ENCODE measurements at places on chromosomes 1 and 21. TPM values are rescaled to one million over a fixed set of nuclear protein-coding genes. Genes with fewer than 3 reads are reported as not detected.

DNA sequence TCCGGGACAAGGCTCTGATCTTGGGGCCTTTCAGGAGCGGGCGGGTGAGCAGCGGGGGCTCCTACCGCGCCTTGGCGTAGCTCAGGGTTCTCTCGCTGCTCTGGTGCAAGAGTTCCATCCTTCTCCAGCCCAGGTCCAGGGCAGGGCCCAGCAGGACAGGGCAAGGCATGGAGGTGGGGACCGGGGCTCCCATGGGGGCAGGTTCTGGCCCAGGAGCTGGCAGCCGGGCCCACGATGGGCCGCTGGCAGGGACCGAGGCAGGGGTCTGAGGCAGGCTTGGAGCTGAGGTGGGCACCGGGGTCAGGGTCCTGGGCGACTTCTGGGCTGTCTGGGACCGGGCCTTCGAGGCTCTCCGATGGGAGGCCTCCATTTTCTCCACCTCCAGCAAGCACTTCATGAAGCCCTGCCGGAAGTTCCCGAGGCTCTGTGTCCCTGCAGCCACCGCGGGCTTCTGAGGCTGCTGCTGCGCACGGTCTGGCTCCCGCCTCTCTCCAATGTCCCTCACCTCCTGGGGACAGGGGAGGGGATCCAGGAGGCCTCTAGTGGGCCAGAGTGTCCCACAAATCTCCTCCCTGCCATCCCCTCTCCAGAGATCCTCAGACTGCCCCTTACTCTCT, 27.6 kb downstream of the SPATA21 start:
- DNase-seq = no peak

GRCh38 chr1:169681140-169681539, 30.3 kb downstream of the SELL start:
- DNase-seq = no peak

DNA sequence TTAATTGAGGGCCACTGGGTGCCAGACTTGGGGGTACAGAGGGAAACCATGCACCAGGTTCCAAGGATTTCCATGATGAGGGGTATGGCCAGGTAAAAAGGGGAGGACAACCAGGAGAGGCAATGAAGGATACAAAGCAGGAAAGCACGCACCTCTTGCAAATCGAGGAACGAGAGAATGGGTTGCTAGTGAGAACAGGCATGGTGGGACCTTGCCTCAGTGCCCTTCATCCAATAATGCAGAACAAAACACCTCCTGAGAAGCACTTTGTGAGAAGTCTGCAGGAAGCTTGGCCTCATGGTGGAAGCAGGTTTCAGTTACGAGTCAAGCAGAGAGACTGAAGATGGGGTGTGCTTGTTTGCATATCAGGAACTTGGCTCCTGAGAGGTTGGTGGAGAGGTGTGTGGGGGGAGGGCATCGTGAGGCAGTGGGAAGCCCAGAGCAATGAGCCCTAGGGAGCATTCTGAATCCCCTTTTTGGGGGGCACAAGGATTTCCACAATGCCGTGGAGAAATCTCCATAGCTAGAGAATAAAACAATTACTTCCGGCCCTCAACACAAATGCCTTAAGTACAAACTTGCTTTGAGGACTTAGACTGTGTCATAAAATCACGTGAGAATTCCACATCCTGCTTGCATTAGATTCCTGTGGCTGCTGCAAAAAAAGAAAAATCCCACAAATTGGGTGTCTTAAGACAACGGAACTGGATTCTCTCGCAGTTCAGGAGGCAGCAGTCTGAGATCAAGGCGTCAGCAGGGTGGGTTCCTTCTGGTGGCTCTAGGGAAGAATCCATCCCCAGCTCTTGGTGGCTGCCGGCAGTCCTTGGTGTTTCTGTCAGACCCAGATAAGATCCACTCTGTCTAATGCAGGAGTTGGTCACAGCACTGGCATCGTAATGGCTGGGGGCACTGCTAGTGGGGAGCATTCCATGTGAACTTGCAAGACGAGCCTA, 54.9 kb upstream of the BACE2 start:
- no peak for DNase-seq

- DNase-seq = peak; percentile 72
Observed at GRCh38 chr1:91404151-91405012, at the start of gene HFM1. Gene HFM1, minus strand, starts transcription at chr1:91404837. Its CDS starts 3,755 bp downstream, at chr1:91401082.

DNA sequence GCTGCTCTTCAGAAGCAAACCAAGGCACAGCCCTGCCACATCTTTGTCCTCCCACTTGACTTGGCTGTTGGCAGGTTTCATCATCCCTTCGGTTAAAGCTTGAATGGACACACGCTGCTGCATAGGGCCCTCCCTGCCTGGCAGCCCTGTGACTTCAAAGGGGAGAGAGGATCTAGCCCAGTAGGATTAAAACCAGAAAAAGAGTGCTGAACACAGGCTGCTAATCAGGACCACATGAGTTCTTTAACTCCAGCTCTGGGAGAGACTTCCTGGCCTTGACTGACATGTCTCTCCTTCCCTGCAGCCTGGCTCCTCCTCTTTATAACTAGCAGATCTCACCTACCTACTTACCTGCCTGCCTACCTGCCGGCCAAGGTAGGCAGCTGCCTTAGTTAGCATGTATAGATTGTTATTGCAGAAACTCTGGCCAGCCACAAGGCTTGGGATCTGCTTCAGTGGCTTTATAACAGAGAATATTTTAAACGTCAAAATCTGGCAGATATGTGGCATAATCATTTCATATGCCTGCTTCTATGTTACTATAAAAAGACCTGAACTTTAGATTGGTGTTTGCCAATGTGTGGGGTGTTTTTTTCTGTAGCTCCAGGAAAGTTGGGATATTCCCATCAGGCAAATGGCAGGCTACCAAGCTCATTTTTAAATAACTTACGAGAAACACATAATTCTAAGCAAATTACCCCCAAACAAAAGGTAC, 49.4 kb downstream of the ERG start:
- DNase-seq = no peak

GRCh38 chr1:232227306-232227705, 402.6 kb downstream of the SIPA1L2 start:
- DNase-seq = no peak

GRCh38 chr21:29185172-29185571, 54.7 kb downstream of the MAP3K7CL start:
- no peak for DNase-seq

DNA sequence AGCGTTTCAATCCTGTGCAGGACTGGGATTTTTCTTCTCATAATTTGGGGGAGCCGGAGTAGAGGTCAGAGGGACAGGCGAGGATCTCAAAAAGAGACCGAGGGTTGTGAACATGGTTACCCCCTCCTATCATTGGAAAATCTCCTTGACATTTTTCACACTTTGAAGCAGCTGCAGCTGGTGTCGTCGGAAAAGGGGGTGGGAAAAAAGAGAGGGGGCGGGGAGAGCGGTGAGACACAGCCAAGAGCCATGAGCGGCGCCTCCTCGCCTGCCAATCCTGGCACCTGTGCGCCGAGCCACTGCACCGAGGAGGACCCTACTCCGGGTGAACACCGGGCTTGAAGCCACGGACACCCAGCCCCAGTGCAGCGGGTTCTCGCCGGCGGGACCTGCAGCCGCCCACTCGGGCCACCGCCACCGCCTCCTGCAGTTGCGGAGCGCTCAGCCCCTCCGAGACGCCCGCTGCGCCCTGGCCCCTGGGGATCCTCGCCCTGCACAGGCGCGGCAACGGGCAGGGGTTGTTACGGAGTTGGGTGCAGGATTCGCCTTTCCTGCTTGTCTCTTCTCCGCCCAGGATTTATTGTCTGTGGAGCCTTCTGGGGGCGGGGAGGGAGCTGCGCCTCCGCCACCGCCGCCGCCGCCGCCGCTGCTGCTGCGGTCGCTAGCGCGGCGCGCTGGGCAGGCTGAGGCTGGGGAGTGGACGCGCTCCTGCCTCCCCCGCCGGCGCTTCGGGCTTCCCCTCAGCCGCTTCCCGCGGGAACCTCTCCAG, at the start of gene LRRC7:
Gene LRRC7 (plus strand): TSS at position 271 of the 769 bp plus-strand sequence. CDS start 718 bp downstream, outside the sequence.
- no peak for DNase-seq

DNA sequence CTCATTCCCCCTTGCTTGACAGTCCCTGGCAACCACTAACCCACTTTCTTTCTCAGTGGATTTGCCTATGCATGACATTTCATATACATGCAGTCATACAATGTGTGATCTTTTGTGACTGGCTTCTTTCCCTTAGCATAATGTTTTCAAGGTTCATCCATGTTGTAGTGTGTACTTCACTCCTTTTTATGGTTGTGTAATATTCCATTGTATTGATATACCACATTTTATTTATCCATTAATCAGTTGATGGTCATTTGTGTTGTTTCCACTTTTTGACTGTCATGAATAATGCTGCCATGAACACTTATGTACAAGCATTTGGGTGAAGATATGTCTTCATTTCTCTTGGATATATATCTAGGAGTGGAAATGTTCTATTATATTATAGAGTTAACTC, 127.7 kb upstream of the GRIK3 start:
- DNase-seq = no peak

DNA sequence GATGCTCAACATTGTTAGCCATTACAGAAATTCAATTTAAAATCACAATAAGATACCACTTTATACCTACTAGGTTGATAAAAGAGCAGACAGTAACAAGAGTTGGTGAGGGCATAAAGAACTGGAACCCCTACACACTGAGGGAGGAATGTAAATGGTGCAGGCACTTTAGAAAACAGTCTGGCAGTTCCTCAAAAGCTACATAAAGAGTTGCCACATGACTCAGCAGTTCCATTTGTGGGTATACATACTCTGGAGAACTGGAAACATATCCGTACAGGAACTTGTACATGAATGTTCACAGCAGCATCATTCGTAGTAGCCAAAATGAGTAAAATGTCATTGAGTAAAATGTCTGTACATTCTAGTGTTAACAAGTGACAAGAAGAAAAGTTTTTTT, 17.0 kb downstream of the NSL1 start:
- no peak for DNase-seq

GRCh38 chr1:246425139-246425794, 81.8 kb downstream of the SMYD3 start:
- no peak for DNase-seq

GRCh38 chr1:87880764-87881163, 552.1 kb downstream of the LMO4 start:
- DNase-seq = no peak

DNA sequence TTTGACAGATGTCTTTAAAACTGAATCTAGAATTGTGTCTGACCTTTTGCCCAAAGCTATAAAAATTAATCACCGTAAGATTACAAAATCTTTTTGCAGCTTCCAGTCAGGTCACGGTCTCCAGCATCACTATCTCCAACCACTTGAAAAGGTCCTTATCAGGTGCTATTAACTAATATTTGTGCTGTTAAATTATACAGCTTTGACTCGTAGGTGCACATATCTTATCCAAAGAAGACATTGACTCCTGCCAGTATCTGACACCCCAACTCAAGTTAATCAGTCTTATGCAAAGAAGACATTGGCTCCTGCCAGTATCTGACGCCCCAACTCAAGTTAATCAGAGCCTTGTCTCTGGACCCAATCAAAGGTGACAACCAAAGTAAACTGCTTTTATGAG, 19.9 kb upstream of the LYPD8 start:
- no peak for DNase-seq

DNA sequence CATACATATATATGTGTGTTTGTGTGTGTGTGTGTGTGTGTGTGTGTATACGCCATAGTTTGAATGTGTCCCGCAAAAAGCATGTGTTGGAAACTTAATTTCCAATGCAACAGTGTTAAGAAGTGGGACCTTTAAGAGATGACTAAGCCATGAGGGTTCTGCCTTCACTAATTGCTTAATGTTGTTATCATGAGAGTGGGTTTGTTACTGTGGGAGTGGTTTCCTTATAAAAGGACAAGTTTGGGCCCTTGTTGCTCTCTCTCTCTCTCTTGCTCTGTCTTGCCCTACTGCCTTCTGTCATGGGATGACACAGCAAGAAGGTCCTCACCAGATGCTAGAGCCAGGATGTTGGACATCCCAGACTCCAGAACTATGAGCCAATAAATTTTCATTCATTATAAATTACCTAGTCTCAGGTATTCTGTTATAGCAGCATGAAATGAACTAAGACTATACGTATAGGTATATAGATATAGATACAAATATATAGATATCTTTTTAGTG, 103.8 kb upstream of the ZC3H11B start:
- no peak for DNase-seq

DNA sequence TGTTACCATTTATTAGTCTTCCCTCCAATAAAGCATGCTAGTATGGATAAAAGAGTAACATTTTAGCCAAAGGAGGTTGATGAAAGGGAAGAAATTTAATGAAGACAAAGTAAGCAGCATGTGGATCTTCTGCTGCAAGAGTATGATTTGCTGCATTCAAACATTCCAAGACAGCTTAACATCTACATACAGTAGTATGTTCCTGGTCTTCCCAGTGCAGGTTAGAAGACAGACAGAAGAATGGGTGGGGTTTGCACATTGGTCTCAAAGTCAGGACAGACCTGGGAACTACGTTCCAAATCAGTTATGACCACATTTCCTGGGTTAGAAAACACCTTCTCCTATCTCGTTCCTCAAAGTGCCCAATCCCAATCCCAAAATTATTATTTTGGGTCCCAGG, 43.3 kb downstream of the PUM1 start:
- no peak for DNase-seq

DNA sequence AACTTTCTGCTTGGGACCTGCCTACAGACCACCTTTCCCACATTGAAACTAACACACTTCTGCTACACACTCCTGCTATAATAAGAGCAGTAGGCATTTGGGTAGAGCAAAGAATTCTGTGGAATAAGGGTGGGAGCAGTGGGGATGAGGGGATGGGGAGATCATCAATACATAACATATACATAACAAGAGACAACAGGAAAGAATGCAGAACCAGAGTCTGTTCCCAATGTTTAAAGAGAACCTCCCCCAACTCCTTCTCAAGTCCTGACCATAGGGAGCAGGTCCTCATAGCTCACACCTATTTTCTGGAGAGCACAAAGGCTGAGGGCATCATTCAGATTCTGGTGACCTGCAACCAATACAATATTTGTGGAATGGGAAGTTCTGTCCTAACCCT, 121.6 kb upstream of the BARHL2 start:
- DNase-seq = no peak

SHISAL2A gene
- 5.7 TPM for total RNA-seq

SMPDL3B gene
- total RNA-seq = 1.4 TPM

HRNR gene
- not detected for total RNA-seq

GPN2 gene
- 32.9 TPM for total RNA-seq

DNAJC28 gene
- total RNA-seq = 0.75 TPM

CLEC20A gene
- not detected for total RNA-seq

PIK3C2B gene
- 26.0 TPM for total RNA-seq

SMIM1 gene
- total RNA-seq = not detected

LINGO4 gene
- 0.07 TPM for total RNA-seq

BARHL2 gene
- not detected for total RNA-seq

CFAP107 gene
- total RNA-seq = not detected

KIAA0040 gene
- total RNA-seq = 54.8 TPM
